K562 (cell line): ENCODE measurements at places on chromosomes 3 and 15. TPM values are rescaled to one million over a fixed set of nuclear protein-coding genes. Genes with fewer than 3 reads are reported as not detected.

Gene ACAN
- total RNA-seq, result not detected in 2 replicates

DNA sequence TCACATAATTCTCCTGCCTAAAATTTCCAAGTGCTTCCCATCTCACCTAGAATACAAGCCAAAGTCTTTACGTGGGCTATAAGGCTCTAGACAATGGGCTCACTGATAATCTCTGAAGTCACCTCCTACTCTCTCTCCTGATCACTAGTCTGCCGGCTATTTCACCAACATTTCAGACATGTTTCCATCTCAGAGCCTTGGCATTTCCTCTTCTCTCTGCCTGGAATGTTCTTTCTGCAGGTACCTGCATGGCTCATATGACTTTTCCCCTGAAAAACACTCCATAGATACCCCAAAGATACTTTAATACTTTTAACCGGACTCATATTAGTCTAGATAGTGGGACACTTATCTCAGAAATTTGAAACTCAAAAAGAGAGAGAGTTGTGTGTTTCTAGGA, 32.7 kb downstream of the CD200 start:
- DNase-seq, result no peak

DNA sequence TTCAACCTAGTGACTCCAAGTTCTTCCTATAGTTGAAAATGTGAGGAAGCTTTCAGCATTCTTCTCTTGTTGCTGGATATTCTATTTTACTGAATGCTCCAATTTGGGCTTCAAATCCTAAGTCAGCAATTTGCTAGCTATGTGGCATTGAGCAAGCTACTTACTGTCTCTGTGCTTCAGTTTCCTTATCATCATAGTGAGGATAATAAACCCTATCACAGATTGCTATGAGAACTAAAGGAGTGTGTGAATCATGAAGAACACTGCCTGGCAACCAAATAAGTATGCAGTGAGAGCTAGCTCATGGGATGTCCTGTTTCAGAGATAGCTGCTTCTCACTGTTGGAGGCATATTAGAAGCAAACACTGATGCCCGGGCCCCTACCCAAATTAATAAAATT, 163.8 kb upstream of the CDIN1 start:
- DNase-seq, result no peak

DNA sequence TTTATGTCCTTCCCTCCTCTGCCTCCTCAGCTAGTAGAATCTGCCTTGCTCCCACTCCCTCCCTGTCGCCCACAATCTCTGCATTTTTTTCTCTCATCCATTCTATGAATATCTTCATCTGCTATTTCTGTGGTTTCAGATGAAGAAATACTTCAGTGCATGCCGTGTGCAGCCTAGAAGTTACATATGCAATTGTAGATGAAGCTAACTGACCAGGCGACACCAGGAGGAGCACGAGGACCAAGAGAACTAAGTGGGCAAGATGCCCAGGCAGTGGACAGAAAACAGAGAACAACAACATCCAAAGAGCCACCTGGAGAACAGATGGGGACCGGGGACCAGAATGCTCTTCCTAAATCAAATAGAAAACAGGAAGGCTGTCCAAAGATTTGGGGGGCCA, 121.4 kb upstream of the ATP11B start:
- no peak for DNase-seq

Gene TGM4
- not detected in 2 replicates for total RNA-seq

- DNase-seq, result no peak
Measured at GRCh38 chr3:153666991-153667740, 454.0 kb upstream of the ARHGEF26 start.

DNA sequence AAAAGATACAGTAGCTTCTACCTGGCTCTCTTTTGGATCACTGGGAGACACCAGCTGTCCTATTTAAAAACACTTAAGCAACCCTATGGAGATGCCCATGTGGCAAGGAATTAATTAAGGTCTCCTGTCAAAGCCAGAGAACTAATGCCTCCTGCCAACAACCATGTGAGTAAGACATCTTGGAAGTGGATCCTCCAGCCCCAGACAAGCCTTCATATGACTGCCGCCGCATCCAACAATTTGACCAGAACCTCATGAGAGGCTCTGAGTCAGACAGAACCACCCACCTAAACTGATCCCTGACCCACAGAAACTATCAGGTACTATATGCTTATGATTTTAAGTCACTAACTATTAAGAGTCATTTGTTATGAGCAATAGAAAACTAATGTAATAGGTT, 22.3 kb downstream of the IFT80 start:
- DNase-seq, result no peak

Gene EEF1AKMT4
- 16.8 and 17.0 TPM in 2 replicates for total RNA-seq

DNA sequence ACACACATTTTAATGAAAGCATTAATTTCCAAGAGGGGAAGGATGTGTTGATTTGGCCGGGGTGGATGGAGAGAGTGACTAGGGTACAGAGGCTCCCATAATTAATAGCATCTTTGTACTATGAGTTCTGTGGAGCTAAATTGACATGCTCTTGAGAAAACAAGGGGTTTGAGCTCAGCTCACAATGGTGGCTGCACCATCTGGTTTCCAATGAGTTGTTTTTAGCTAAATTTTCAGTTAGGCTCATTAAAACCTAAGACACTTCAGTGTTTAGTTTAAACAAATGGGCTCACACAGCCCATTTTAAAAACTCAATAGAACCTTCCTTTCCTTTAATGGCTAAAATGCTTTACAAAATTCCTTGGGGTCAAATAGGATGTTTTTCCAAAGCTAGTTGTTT, 199.7 kb downstream of the TNIK start:
- DNase-seq, result no peak

DNA sequence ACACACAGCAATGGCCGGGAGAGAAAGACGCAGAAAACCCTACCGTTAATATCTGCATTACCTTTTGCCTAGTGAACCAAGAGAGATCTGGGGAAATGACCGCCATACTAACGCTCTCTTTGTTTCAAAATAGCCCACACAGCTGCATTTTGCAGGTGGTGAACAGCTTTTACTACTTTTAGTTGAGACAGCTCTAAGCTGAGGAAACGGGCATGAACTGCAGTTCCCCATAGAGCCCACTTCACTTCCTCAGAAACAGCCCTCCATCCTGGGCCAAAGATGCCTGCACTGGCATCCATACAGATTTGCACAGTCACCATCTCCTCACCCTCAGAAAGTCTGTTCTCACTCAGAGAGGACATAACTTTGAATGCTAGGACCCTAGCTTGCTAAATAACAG, 45.0 kb downstream of the ZNF860 start:
- DNase-seq, result no peak

DNA sequence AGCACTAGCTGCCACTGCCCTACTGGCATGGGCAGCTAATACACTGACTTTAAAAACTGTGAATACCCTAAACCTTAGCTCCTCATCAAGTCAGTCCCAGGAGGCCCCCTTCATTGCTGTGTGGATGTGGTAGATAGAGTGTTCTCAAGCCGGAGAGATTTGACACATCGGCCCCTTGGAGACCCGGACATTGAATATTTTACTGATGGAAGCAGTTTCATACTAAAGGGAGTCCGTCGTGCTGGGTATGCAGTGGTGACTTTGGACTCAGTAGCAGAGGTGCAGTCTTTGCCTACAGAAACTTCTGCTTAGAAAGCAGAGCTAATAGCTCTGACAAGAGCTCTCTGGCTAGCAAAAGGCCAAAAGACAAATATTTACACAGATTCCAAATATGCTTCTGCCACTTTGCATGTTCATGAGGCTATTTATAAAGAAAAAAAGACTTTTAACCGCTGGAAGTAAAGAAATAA, 17.5 kb downstream of the CCR4 start:
- DNase-seq, result no peak

DNA sequence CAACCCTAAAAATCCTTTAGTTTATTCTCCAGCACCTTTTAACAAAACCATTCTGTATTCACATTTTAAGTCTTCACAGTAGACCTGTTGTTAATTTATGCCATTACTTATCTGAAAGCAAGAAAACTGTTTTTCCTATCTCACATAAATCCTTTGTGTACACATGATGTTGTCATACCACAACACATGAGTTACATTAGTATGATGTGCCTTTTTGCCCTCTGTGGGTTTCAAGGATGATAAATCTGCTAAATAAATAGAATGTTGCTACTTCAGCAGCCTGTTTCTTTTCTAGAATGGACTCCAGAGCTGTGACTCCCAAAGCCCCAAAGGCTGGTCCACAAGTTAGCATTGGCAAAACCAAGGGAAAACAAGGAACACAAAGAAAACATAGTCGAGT, 151.6 kb downstream of the SERPINI1 start:
- DNase-seq, result no peak

Gene UBA3
- 31.2 and 33.8 TPM in 2 replicates for total RNA-seq

DNA sequence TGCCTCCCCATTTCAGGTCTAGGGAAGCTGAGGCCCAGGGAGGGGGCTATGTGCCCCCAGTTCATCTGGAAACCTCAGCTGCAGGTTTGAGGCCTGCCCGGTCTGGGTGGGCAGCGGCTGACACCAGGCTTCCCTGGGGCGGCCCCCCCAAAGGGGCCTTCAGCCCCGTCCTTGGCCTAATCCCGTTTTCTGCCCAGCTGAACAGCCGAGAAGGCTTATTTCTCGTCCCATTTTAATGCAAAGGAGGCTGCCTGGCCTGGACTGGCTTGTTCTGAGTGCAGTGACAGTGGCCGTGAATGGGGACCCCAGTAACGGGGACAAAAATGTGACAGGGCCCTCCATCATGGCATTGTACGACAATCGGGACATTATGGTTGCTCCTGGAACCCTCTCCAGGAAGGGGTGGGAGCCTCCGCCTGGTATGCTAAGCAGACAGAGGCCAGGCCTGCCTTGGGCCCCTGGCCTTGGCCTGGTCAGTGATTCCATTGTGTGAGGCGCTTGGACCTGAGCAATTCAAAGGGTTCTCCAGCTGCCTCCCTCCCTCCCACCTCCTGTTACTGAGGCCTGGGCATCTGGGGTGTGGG, 93.9 kb downstream of the WNT7A start:
- no peak for DNase-seq

DNA sequence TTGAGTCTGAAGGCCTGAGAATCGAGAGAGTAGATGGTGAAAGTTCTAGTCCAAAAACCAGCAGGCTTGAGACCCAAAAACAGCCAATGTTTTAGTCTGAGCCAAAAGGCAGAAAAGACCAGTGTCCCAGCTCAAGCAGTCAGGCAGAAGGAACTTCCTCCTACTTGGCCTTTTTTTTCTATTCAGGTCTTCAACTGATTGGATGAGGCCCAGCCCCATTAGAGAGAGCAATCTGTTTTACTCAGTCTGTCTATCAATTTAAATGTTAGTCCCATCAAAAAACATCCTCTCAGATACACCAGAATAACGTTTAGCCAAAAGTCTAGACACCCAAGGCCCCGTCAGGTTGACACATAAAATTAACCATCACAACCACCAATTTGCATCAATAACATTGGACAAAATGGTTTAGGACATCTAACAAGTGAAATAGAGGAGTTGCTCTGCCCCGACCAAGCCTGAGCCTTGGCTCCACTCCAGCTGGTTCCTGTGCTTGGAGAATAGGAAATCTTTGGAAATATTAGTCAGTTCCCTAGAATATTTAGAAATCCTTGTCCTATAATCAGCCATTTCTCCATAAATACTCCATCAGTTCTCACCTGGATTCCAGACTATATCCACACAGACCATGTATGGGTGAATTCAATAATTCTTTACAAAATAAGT, 51.4 kb upstream of the LIPC start:
- no peak for DNase-seq

Gene ARHGEF26
- total RNA-seq, result 0.11 and 0.34 TPM in 2 replicates

DNA sequence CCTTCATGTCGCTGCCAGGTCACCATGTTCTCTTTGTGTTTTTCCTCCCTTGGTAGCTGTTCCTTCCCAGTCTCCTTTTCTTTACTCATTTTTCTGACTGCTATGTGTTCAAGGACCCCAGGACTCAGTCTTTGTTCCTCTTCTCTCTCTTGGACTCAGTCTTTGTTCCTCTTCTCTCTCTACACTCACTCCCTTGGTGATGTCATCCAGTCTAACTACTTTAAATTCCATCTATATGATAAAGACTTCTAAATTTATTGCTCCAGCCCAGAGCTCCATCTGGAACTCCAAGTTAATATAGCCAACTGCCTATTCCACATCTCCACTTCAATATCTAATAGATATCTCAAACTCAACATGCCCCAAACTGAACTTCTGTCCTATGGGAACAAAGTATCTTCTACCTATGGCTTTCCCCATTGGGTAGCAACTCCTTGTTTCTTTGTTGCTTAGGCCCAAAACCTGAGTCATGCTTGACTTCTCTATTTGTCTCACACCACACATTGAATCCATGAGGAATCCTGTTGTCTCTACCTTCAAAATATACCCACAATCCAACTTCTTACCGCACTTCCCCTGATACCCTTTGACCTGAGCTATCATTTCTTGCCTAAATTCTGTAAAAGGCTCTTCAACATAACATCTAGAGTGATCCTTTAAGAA, 4.9 kb upstream of the DYNC1LI1 start:
- DNase-seq, result no peak

GRCh38 chr15:65761210-65761926, 30.7 kb downstream of the DENND4A start:
- no peak for DNase-seq

Gene ZBBX
- total RNA-seq, result not detected in 2 replicates

DNA sequence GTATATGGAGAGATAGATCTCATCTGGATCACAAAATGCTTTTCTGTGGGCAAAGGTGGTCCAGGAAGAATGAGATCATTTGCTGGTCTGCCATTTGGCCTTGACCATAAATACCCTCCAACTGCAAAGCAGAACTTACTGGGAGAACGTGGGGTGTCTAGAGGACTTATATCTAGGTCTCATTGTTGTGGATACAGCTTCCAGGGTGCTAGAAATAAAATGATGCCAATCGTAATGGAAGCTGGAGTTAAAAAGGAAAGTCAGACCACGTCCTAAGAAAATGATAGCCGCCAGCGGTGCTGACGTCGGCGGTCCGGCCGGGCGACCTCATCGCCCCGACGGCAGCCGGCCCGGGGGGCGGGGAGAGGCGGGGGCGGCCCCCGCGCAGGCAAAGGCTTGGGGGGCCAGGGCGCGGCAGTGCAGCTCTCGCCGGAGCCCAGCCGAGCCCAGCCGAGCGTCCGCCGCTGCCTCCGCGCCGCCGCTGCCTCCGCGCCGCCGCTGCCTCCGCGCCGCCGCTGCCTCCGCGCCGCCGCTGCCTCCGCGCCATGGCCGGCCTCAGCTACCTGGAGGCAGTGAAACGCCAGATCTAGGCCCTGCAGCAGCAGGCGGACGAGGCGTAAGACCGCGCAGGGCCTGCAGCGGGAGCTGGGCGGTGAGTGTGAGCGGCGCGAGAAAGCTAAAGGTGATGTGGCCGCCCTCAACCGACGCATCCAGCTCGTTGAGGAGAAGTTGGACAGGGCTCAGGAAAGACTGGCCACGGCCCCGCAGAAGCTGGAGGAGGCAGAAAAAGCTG, 89.5 kb downstream of the EOMES start:
- DNase-seq, result no peak

Gene ELL3
- total RNA-seq, result 0.80 and 1.9 TPM in 2 replicates

- DNase-seq, result no peak
Measured at GRCh38 chr3:124059580-124059979, 67.7 kb upstream of the ROPN1 start.
